Right renal cortex interstitium (tissue), 3 donors: ENCODE measurements at places on chromosomes 7 and 10.

DNA sequence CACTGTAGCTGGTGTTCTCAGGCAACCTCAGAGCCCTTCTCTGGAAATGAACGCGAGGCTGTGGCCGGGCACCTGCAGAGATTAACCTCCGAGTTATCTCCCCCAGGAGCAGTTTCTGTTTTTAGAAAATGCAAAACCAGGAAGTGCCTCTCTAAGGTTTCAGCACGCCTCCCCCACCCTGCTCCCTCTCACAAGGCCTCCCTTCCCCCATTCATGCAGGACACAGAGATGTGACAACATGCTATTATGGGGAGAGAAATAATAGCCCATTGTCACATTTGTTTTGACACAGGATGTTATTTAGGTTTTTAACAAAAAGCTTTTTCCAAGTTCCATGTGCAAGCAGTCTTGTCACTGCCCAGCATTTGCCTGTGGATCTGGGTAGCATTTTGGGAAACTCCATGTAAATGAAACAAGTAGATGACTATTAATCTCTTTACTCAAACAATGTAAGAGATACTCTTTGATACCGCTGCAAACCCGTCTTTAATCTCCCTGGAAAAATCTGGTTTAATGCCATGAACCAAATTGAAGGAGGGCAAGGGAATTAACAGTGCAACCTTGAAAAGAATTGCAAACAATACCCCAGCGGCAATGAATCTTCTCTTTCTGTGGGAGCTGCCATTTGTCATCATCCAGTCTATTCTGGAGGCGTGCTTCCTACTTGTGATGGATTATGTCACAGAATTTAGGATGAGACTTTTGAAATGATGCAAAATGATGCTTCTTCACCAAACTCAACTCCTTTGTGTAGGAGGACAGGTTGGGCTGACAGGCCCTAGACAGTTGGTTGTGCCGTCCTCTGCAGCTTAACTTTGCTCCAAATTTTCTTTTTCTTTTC is 86.5 kb upstream of the NMT2 start:
- DNase-seq, result no peak

- no peak for DNase-seq
Observed at GRCh38 chr10:103649654-103650423, 156.3 kb downstream of the NEURL1 start.

DNA sequence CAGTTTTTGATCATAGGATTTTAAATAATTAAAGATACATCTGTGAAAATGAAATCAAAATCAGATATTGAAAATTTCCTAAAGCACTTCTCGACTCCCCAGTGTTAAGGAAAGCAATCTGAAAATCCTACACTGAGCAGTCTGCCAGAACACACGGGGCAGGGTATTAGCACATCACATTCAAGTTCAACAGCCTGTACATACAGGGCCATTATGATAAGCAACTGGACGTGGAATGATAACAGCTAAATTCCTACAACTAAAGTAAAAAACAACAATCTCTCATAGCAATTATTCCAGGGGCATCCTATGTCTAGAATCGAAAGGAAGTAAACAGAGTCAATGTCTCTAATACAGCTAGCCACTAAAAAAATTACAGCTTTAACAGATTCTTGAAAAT is 31.7 kb downstream of the TRDMT1 start:
- DNase-seq, result no peak

DNA sequence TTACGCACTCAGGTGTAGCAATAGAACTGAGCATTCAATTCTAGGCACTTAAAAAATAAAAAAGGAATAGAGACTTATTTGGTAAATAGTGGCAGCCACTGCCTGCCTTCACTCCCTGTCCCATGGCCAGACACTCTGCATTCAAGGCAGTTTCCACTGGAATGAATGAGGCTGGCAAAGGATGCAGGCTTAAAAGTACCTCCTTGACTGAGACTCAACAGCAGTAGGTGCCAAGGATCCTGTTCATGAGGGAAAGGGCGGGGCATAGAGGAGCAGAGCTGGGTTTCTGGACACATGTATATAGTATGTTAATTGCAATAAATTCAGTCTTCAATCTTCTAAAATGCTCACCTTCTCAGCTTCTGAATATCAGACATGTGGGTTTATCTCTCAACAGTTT is 242.6 kb downstream of the PHF14 start:
- DNase-seq, result no peak

GRCh38 chr7:86708031-86708680 is 64.4 kb downstream of the GRM3 start:
- DNase-seq, result no peak

DNA sequence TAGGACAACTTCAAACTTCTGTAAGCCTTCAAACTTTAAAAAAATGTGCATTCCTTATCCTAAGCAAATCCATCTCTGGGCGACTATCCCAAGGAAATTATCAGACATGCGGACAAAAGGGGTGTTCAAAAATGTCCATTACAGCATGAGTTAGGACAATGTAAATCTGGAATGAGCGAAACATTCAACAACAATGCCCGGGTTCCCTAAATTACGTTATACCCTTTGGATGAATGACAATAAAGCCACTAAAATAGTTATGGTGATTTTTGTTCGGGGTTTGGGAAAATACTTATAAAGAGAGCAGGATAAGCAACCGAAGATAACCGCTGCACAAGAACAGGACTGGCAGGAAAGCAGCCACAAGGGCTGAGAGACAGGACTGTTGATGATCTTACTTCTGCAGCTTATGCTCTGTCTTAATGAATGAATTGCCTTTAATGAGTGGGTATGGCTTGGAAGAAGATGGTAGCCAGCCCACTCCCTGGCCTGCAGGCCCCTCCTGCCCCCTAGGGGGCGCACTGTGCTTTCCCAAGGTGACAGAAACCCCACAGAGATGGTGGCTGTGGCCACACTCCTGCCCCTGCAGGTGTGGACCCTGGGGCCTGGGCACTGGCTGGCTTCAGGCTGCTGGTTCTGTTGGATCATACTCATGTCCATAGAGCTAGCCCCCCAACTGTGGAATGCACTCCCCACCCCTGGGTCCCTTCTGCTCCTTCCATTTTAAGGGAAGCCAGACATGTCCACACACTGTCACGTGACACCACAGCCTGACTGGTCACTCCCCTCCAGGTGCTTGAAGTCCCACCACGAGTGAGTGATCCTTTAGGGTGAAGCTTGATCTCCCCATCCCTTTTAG is 45.0 kb downstream of the ZCCHC24 start:
- no peak for DNase-seq
